ENCODE measurements at places on chromosomes 3 and 15.
A peak's percentile ranks its signal among the peaks of the same experiment; 100 is the strongest.

- DNase-seq = no peak
These were observed 184.1 kb upstream of the TLE3 start for GRCh38 chr15:70281811-70282307.

- DNase-seq = no peak
These were observed 595.1 kb upstream of the TGFBR2 start for GRCh38 chr3:30011237-30011803.

- DNase-seq = no peak
These were observed 2.8 kb downstream of the FES start for GRCh38 chr15:90887037-90887481.

DNA sequence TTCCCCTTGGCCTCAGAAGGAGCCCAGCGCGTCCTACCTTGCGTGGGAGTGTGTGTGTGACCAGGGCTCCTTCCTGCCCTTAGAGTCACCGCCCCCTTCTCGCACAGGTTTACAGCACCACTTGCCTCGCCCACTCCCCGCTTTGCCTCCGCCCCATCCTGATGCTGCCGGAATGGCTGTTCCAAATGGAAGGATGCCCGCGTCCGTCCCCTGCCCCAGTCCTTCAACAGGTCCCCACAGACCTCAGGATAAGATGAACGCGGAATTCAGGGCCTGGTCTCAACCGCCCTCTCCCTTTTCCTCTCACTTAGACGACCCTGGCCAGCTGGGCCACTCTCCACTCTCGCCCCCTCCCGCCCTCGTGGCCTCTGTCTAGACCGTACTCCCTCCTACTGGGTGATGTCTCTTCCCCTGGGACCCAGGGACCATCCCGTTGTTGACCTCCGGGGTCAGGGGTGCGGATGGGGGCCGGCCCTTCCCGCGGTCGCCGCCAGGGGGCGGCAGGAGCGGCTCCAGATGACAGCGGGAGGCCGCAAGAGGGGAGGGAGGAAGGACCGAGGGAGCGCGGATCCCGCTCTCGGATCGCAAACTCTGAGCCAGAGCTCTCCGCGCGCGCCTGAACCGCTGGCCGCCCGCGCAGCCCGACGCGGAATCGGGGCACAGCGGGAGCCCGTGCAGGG is at the start of gene THSD4:
TSS of gene THSD4 (plus strand) at position 585 of the 680 bp plus-strand sequence.
- DNase-seq = peak; percentile 88

- DNase-seq = no peak
These were observed 85.7 kb downstream of the CRYGS start for GRCh38 chr3:186458306-186459107.

DNA sequence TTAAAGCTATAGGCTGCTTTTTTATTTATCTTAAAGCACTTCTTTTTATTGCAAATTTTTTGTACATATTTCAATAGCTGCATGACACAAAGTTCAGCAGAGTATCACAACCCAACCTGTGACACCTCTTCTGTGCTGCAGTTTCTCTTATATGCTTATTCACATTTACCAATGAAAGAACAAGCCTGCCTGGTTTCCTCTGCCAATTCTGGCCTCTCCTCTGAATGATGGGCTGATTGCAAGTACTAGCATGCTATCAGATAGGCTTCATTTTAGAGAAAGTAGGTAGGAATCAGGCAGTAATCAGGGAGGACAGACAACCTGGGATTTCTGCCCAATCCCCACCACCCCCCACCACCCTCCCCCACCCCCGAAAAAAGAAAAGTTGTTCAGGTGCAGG is 26.6 kb downstream of the ACKR4 start:
- DNase-seq = no peak

DNA sequence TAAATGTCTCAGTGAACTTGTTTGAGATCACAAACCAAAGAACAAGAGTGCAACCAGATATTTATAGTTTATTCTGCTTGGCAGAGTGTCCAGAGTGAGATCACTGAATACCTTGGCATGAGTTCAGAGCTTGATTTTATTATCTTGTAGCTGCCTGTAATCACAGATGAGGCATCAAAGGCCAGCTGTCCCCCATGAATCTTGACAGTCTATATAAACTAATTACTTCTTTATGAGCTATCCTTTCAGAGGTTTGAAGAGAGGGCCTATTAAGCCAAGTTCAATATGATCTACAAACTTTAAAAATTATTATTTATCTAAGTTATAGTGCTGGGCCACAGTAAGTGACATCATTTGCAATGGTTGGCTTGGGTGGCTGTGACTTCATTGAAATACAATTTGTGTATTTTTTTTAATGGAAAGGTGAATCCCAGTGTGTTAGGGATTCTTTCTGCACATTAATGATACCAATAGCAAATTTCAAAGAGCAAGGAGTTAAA is 251.5 kb downstream of the CLSTN2 start:
- DNase-seq = no peak

- DNase-seq = no peak
These were observed 143.4 kb downstream of the NSMCE3 start for GRCh38 chr15:29126208-29126536.

GRCh38 chr15:90664650-90665287 is 52.4 kb upstream of the BLM start:
- no peak for DNase-seq

- no peak for DNase-seq
These were observed 89.9 kb downstream of the XXYLT1 start for GRCh38 chr3:195181113-195181498.

DNA sequence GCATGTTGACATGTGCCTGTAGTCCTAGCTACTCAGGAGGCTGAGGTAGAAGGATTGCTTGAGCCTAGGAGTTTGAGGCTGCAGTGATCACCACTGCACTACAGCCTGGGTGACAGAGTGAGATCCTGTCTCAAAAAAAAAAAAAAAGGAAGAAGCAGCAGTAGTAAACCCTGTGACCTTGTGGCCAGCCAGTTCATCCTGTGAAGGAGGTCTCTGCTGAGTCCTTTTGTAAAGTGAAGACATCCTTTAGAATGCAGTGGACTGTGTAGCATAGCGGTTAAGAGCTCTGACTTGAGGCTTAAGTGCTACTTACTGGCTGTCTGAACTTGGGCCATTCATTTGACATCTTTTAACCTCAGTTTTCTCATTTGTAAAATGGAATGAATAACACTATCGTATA is 8.3 kb downstream of the EXOSC7 start:
- no peak for DNase-seq

DNA sequence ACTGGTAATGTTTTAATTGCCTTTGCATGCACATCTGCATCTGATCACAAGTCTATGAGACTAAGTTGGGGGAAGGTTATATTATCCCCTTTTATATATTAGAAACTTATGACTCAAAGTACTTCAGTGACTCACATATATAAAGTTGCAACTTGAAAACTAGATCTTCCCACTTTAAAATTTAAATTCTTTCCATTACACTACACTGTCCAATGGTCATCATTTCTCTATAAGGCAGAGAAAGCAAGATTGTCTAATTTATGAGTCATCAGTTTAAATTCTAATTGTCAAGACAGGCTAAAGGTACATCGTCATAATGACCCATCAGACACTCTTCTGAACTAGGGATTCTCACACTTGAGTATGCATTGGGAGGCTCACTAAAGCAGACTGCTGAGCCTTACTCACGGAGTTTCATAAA is 37.9 kb downstream of the CPA3 start:
- no peak for DNase-seq

- DNase-seq = no peak
These were observed 101.4 kb downstream of the TGFBR2 start for GRCh38 chr3:30707825-30708224.

DNA sequence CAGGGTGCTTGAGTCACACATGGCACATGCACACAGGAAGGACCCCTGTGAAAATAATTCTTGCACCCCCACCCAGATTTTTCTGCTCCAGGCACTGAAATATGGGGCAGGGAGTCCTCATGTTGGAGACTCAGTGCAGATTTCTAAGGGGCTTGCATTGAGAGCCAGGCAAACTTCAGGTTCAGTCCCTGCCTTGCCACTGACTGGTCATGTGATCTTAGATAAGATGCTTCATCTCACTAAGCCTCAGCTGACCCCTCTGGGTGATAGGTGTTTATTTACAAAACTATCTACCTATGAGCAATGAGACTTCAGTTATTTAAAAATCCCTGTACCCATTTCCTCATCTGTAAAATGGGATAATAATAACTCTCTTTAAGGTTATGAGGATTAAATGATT is 30.1 kb upstream of the C3orf80 start:
- no peak for DNase-seq

DNA sequence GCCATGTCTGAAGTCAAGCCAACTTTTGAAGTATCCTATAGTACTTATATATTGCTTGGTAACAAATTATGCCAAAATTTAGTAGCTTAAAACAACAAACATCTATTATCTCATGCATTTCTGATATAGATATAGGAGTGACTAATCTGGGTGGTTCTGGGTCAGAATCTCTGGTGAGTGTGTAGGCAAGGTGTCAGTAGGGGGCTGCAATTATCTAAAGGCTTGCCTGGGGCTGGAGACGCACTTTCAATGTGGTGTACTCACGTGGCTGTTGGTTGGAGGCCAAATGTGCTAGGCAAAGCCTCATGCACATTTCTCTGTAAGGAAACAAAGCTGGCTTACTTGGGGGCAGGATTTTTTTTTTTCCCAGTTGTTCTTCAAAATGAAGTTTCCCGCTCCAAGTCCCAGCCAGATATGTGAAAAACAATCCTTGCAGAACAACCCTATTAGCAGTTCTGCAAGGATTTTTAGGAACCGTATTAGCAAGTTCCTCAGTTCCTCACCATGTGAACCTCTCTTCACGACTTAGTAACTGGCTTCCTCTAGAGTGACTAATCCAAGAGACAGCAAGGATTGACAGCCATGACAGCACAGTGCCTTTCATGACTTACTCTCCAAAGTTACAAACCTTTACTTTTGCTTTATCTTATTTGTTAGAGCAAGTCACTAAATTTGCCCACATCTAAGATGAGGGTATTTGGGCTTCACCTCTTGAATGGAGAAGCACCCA is 25.8 kb downstream of the GREM1 start:
- DNase-seq = no peak

GRCh38 chr15:94723801-94724200 is 492.4 kb downstream of the MCTP2 start:
- DNase-seq = no peak

GRCh38 chr3:189249987-189250386 is 78.2 kb downstream of the TPRG1 start:
- no peak for DNase-seq
